ENCODE measurements at places on chromosomes 2 and 18.

GRCh38 chr2:125870746-125871145, 785.2 kb upstream of the GYPC start:
- no peak for DNase-seq

DNA sequence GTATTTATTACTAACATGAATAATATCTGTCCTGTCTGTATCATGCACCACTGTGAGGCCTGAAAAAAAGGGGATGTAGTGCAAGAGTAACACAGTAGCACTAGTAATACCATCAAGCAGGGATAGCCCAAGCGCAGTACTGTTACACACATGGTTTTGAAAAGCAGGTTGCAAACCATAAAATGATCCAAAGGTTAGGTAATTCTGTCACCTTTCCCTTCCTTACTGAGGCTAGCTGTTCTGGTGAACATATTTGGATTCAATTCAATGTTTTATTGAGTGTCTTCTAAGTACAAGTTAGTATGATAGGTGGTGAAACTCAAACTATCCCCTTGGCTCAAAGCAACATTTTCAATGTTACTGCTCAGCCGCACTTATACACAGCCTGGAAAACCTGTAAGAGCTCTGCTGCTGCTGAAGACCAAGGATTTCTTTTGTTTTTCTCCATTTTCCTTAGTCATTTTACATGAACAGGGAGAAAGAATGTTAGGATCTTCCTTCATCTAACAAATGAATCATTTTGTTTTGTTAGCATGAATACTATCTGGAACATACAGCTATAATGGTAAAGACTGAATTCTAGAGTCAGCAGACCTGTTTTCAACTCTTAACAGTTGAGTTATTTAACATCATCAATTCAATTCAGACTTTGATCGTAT, 102.5 kb upstream of the ITPRID2 start:
- DNase-seq: no peak

DNA sequence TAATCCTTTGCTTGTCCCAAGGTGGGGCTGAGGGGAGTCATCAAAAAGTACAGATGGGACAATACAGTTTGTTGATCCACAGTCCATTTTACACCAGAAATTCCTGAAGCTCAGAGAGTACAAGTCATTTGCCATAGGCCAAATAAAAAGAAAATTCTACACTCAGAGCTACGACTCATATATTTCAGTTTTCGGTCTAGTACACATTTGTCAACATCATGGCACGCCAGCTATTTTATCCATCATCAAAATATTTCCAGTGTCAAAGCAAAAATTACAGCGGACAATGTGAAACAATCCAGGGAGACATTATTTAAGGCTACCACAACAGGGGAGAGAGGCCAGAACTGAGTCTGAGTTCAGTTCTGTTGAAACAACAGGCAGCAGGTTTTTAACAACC, 587.5 kb upstream of the DSEL start:
- no peak for DNase-seq

DNA sequence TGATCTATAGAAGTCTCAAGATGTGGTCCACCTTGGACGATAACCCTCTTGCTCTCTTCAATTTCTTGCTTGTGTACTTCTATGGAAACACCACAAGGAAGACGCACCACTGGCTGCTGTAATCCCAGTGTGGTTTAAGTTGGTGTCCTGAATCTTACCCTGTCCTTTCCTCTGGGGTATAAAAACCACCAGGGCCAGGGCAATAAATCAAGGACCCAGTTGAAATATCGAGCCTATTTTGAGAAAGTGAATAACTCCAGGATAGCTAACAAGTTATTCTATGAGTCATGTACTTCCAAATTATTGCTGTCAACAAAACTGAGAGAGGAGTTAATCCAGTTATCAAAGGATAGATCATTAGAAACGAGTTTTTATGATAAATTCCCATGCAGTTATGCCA, 137.0 kb downstream of the RND3 start:
- no peak for DNase-seq

DNA sequence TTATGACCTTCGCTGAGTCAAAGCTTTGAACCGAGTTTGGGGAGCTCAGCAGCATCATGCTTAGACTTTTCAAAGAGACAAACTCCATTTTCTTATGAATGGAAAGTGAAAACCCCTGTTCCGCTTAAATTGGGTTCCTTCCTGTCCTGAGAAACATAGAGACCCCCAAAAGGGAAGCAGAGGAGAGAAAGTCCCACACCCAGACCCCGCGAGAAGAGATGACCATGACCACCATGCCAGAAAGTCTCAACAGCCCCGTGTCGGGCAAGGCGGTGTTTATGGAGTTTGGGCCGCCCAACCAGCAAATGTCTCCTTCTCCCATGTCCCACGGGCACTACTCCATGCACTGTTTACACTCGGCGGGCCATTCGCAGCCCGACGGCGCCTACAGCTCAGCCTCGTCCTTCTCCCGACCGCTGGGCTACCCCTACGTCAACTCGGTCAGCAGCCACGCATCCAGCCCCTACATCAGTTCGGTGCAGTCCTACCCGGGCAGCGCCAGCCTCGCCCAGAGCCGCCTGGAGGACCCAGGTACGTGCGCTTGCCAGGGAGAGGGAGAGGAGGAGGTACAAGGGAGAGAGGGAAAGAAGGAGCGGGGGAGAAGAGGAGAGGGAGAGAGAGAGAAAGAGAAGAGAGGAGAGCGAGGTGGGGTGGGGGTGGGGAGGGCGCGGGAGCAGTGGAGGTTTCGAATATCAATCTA, at the start of gene DLX1:
Gene DLX1 (plus strand): TSS at position 48 of the 700 bp plus-strand sequence. CDS start 171 bp downstream, at position 219.
- no peak for DNase-seq

DNA sequence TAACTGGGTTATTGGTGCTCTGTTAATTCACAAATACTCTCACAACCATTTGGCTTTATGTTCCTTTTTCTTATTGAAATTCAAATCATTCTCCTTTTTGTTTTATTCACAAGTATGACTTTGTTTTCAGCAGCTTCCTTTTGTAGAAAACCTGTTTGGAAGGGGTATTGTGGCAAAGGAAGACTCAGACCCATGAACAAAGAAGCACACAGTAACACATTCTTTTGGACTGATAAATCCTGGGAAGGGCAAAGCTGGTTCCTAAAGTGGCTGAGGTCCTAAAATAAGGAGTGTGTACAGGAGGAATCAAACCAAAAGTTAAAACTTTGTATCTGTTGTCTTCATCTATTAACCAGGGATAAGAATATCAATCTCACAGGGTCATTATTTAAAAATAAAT, 374.7 kb upstream of the FIGN start:
- no peak for DNase-seq

DNA sequence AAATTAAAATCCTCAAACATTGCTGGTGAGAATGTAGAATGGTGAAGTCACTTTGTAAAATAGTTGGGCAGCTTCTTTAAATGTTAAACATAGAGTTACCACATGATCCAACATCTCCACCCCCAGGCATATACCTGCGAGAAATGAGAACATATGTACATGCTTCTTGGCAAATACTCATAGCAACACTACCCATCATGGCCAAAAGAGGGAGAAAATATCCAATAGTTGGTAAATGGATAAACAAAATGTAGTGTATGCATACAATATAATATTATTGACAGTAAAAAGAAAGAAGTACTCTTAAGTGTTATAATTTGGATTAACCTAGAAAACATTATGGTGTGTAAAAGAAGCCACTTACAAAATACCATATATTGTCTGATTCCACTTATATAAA, 185.9 kb downstream of the CDH7 start:
- no peak for DNase-seq

DNA sequence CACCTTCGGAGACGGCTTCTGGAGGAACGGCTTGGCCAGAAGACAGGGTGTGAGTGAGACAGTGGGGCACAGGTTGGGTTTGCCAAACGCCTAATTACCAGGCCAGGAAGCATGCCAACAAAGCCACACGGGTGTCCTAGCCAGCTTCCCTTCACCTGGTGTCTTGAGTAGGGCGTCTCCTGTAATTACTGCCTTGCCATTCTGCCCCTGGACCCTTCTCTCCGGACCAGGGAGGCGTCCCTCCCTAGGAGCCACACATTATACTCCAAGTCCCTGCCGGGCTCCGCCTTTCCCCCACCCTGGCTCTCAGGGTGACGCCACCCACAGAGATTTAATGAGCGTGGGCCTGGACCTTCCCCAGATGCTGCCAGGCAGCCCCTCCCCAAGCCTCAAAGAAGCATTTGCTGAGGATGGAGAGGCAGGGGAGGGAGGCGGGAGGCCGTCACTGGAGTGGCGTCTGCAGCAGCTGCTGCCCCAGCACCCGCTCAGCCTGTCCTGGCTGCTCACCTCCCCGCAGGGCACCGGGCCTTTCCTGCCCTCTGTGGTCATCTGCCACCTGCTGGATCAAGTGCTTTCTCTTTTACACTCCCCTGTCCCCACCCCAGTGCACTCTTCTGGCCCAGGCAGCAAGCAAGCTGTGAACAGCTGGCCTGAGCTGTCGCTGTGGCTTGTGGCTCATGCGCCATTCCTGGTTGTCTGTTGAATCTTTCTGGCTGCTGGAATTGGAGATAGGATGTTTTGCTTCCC, 20.7 kb downstream of the FOSL2 start:
- DNase-seq: no peak

DNA sequence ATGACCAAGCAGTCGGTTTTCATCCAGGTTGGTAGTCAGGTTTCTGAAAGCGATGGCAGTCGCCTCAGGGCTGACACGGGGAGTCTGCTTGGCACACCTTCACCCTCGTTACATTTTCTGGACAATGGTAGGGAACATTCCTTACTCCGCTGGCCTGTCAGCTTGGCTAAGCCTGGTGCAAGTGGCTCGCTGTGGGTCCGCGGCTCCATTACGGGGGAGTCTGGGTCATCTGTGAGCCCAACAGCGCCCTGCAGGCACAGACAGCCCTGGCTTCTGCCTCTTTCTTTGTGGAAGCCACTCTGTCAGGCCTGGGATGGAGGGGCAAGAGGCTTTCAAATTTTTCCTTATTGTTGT, 95.6 kb downstream of the HDAC4 start:
- peak; percentile 65 for DNase-seq

GRCh38 chr2:107392241-107392704, 434.4 kb upstream of the RGPD4 start:
- no peak for DNase-seq

- DNase-seq: no peak
Measured at GRCh38 chr2:120548627-120549608, 186.8 kb upstream of the GLI2 start.

- no peak for DNase-seq
Measured at GRCh38 chr2:195592105-195592504, 64.9 kb upstream of the SLC39A10 start.

DNA sequence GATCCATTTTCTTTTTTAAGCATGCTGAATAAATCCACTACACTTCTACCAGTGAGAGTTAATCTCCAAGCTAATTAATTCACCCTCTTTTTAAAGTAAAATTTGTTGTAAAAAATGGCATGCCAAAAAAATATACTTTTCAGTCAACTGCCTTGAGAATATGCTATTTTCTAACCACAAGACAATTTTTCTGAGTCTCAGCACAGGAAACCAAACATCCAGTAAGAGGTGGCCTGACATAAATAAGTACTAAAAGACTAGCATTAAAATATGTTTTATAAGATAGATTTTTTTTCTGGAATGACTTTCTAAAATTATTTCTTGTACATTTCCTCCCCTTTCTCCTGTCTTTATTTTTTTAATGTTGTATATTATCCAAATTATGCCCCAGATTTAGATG, 2.9 kb downstream of the FBXO36 start:
- no peak for DNase-seq

DNA sequence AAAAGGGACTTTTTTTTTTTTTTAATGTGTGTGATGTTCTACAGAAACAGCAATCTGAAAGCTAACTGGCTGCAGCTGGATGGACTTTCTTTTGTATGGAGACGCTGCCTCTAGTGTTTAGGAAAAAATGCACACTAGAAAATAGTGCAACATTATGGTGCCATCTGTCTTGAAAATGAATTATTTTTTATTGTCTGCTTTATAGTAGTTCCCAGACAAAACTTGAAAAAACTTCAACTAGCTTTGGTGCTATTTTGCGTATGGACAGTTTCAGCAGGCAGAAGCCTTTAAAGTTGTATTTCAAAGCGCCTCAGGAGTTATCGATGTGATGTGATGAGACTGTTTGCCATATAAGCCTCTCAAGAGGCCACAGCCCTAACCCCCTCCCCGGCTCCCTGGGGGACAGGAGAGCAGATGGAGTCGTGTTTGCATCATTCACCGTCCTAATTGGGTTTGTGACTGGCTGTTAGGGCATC, 86.9 kb downstream of the LTBP1 start:
- no peak for DNase-seq

DNA sequence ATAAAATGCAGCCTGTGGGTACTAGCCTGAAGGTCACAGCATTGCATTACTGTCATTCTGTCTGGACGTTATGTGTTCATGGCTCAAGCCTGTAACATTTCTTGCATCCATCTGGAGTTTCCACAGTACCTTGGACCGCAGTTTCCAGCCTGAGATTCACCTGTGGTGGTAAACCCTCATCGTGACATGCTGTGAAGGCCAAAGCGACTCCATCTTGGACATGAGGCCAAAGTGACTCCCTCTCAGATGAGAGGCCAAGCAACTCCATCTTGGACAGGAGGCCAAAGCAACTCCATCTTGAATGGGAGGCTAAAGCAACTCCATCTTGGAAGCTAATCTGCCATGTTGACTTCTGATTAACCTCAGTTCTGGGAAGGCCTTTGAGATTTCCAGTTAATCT, 257.7 kb upstream of the MYT1L start:
- no peak for DNase-seq

GRCh38 chr2:45786030-45786835, 134.8 kb downstream of the PRKCE start:
- no peak for DNase-seq

DNA sequence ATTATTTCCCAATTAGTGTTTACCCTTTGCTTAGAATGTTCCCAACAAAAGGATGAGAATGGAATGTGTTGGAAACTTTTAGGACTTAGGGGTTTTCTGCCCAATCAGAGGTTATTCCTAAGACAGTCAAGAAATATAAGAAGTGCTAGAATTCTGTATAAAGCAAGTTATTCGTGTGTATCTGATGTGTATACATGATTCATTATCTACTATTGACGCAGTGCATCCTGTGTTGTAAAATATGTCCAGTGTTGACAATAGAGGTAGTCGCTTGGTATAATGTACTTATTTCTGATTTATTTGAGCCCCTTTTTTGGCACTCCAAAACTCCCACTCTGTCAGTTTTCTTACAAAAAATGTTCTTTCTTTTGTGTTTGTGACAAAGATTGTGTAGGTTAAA, 881 bp downstream of the PIKFYVE start:
- DNase-seq: no peak

- DNase-seq: peak; percentile 79
Measured at GRCh38 chr2:241851325-241852115, 7.2 kb downstream of the PDCD1 start.

DNA sequence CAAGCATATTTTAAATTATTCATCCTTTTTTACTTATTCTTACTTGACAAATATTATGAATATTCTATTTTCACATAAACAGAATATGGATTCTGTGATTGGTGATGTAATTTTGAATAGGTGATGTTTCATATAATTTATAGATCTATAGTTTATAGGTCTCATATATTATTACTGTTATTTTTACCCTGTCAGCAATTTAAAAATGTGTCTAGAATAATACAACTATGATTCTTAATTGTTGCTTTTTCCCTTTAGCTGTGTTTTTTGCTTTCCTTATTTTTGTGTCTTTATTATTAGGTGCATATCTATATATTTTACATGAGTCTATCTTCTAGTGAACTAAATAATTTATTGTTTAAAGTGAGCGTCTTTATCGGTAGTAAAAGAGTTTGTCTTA, 226.7 kb upstream of the FSIP2 start:
- DNase-seq: no peak

GRCh38 chr2:196249860-196250259, 78.5 kb upstream of the STK17B start:
- no peak for DNase-seq

GRCh38 chr2:2800697-2801096, 469.6 kb upstream of the MYT1L start:
- DNase-seq: peak; percentile 72
